ENCODE measurements at places on chromosomes 5 and 9. TPM values are rescaled to one million over a fixed set of nuclear protein-coding genes. Genes with fewer than 3 reads are reported as not detected.

GRCh38 chr5:90438100-90438499, 28.5 kb upstream of the CETN3 start:
- DNase-seq: no peak

DNA sequence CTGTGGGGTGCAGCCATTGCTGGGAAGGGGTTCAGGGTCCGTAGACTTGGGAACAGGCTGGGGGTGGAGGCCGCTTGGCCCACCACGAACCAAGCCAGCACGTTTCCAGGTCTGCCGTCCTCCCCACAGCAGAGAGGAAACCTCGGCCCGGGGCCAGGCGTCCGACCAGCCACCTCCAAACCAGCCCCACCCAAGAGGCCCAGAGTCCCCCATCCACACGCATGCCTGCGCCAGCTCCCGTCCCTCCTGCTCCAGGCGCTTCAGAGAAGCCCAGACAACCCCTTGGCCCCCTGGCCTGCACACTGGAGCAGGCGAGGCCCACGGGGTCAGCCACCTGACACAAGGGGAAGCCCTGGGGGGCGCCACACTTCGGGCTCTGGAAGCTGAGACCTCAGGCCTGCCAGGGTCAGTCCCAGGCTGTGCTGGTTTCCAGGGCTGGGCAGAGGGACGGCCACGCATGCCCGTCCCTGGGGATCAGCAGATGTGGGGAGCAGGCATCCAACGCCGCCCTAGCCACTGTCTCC, 6.3 kb downstream of the DNLZ start:
- no peak for DNase-seq

DNA sequence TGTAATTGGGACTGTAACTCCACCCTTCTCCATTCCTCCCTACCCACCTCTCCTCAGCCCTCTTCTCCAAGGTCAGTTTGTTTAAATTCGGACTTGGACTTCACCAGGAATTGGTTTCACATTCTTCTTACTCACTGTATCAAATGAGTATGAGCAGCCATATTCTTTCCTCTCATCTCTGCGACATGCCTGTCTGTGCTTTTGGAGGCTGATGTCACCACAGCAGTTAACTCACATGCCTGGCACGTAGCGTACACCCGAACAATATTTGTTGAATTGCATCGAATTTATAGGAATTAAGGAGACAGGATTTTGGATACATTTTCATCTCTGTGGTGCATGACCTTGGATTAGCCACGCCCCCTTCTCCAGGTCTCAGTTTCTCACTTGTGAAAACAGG, 291.1 kb downstream of the ASTN2 start:
- DNase-seq: no peak

GRCh38 chr9:34665067-34665380, 2.6 kb upstream of the CCL27 start:
- no peak for DNase-seq

- no peak for DNase-seq
Observed at GRCh38 chr5:2906302-2907090, 155.0 kb upstream of the IRX2 start.

- DNase-seq: no peak
Observed at GRCh38 chr9:26125693-26126092, 447.4 kb upstream of the TUSC1 start.

DNA sequence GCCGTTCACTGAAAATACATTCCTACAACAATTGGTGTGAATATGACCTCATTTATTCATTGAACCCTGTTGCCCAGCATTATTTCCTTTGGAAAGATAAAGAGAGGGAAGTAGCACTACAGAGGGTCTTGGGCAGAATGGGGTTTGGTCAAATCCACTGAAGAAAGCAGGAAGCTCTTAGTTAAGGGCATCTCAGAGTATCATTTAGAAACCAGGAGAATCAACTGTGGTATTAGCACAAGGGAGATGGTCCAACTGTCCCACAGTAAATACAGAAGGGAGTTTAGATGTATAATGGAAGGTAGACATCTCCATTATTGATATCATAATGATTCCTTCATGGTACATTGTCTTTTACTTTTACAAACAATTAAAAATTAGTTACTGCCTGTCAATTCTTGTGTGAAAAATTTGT, 47.1 kb downstream of the LIX1 start:
- no peak for DNase-seq

- no peak for DNase-seq
Observed at GRCh38 chr5:123665822-123666371, 153.9 kb downstream of the CSNK1G3 start.

- no peak for DNase-seq
Observed at GRCh38 chr9:18046068-18046467, 427.9 kb upstream of the ADAMTSL1 start.

DNA sequence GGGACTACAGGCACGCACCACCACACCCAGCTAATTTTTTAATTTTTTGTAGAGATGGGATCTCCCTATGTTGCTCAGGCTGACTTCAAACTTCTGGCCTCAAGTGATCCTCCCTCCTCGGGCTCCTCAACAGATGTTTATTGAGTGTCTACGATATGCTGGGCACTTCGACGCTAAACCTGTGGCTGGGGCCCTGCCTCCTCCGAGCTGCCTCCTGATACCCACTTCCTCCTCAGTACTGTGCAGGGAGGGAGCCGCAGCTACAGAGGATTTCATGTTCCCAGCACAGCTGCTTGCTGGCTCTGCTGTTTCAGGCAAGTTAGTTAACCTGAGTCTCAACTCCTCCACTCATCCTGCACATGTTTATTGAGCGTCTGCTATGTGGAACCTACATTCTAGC, 9.6 kb downstream of the AIF1L start:
- no peak for DNase-seq

GRCh38 chr9:131976157-131977108, 103.2 kb downstream of the MED27 start:
- no peak for DNase-seq

- no peak for DNase-seq
Observed at GRCh38 chr9:87886933-87887505, 4.3 kb downstream of the SPATA31E1 start.

GRCh38 chr5:31908396-31908795, 265.7 kb downstream of the GOLPH3 start:
- no peak for DNase-seq

DNA sequence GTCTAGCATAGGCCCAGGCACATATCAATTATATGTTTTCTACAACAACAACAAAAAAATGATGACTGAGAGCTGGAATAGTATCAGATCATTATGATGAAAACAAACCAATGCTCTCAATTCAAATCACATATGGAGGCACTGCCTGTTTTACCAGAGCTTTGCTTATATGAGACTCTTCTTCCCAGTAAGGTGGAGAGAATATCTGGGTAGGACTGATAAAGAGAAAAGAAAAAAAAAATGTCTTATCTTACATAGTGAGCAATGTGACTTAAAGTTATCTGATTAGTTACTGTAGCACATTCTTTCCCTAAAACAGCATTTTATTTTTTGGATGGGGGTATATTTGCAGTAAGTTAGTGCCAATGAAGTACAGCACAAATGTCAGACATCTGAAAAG, 154.8 kb downstream of the RAB3C start:
- DNase-seq: no peak

DNA sequence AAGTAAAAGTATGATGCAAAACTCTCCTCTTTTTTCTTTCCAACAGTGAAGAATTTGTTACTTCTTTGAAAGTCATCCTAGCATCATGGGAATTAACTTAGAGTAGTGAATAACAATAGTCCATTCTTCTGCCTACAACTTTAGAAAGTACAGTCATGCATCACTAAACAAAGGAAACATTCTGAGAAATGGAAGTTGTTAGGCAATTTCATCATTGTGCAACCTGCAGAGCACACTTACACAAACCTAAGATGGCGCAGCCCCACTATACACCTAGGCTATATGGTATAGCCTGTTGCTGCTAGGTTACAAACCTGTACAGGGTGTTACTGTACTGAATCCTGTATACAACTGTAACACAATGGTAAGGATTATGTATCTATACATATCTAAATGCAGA, 1209.3 kb upstream of the C9orf72 start:
- no peak for DNase-seq

- no peak for DNase-seq
Observed at GRCh38 chr9:118829334-118829733, 539.9 kb downstream of the BRINP1 start.

DNA sequence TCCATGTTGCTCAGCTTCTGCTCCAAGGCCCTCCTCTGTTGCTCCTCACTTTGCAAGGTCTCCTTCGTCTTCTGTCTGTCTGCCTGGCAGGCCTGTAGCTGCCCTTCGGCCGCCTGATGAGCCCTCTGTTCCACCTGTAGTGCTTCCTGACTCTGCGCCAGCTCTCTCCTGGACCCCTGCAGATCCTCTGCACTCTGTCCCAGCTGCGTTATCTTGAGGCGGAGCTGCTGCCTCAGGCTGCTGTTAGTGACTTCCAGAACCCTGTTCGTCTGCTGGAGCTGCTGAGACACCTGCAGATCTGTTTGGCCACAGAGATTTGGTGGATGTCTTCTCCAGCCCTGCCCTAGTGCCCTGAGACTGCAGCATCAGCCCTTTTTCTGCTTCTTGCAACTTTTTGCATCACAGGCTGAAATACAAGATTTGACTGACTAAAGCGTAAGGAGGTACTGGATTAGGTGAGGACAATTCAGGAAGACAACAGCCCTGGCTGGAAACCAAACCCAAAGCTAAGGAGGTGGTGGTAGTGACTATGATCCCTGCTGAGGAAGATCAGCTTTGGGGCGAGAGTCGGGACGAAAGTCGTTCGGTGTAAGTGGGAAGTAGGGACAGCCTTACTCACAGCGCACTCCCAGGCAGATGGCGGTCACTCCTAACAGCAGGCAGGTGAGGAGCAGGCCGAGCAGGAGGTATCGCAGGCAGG, 2.1 kb downstream of the CD72 start:
- no peak for DNase-seq

DNA sequence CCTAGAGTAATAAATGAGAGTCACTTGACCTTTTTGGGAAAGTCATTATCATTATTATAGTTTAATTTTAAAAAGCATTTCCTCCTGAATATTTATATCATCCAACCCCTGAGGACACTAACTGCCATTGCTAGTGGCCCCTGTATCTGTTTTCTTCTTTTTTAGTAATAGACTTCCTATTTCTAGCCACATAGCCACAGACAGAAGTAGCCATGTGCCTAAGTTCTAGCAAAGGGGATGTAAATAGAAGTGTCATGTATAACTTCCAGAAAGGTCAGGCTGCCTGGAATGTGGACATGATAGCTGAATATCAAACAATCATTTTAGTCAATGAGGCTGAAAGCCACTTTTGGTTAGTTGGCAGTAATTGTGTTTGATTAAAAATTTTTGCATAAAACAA, 37.5 kb upstream of the IQGAP2 start:
- DNase-seq: no peak

GRCh38 chr9:16125629-16126028, 572.8 kb downstream of the CCDC171 start:
- no peak for DNase-seq

DNA sequence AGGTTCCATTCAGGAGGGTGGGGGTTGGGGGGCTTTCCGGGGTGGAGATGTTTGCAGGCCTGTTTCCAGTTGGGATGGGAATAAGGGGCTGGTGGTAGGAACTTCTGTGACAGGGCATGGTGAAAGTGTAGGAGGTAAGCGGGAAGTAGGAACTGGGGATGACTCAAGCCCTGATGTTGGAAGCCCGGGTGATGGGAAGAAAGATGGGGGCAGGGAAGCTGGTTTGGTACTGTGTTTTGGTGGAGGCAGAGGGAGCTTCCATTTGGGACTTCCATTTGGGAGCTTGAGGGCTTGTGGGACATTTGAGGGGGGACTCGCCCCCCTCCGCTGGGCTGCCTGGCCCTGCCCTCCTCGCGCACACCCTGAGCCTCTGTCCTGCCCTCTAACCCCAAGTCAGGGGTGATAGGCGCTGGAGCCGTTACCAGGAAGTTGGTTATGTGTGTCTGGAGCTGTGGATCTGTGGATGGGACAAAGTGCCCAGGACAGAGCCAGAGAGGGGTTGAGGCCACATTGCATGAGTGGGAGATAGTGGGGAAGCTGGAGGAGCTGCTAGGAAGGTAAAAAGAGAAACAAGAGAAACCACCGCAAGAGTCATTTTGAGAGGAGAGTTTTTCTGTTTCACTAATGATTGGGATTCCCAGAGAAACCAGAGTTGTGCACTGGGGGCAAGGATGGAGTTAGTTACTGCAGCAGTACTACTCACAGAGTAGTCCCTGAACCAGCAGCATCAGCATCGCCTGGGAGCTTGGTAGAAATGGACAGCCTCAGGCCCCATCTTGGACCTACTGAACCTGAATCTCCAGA, 6.6 kb downstream of the RGS14 start:
- no peak for DNase-seq

DNA sequence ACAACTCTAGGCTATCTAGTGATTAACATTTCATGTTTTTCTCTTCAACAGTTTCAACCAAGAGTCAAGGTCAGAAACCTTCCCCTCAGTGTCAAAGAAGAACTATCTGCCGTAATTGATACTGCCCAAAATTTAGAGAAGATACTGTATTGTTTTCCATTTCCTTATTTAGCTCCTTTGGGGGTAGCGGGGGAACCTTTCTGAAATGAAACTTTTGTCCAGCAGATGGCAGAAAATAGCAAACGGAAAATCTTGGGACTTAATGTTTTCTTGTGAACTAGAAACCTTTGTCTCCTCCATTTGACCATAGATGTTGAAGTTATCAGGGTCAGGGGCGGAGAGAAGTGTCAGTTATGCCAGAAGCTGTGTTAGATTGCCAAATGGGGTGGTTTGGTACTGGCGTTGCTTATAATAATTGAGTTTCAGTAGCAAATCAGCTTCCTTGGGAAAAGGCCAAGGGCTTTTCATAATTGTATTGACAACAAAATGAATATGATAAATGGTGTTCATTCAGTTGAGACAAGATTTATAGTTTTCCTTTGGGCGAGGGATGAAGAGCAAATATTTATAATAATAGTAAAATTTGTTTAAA, 101.7 kb upstream of the TLX3 start:
- DNase-seq: no peak

DNA sequence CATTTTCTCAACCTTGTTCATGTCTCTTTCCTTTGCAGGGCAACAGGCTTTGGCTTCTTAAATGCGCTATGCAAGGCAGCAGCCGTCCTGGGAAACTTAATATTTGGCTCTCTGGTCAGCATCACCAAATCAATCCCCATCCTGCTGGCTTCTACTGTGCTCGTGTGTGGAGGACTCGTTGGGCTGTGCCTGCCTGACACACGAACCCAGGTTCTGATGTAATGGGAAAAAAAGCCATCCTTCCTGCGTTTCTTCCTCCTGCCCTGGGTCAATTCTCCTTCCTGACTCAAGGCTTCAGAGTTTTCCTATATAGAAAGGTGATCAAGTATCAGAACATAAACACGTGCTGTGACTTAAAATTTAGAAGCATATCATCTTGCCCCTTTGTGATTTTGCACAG, 77.8 kb upstream of the IQGAP2 start:
- DNase-seq: no peak

- no peak for DNase-seq
Observed at GRCh38 chr9:132672413-132672690, 2.1 kb downstream of the GTF3C4 start.

GRCh38 chr9:42396318-42396717, 212.9 kb downstream of the SPATA31A6 start:
- no peak for DNase-seq

- no peak for DNase-seq
Observed at GRCh38 chr9:78697618-78698017, 400.7 kb downstream of the PSAT1 start.

Gene SCAMP1
- 30.8 TPM for total RNA-seq

Gene GPX3
- 3,864 TPM for total RNA-seq

Gene CDKN2B-AS1
- total RNA-seq: 1.5 TPM

Gene IFNB1
- total RNA-seq: not detected

Gene LCNL1
- total RNA-seq: 86.3 TPM

Gene FOXE1
- not detected for total RNA-seq

Gene NSG2
- not detected for total RNA-seq

Gene MYMK
- total RNA-seq: 1.4 TPM

Gene KIF12
- not detected for total RNA-seq

Gene PCDHB2
- total RNA-seq: 1.7 TPM

Gene TUSC1
- 39.4 TPM for total RNA-seq

Gene SLCO4C1
- not detected for total RNA-seq

Gene FST
- total RNA-seq: 27.3 TPM

Gene IL31RA
- total RNA-seq: not detected

Data from tibial nerve (tissue), 4 donors.